Activated gamma-delta T cell treated with anti-CD3 and anti-CD28 coated beads, Interleukin-2, amount 50 U/mL, for 16 hours (primary cell): ENCODE measurements at places on chromosomes 5 and 9.

DNA sequence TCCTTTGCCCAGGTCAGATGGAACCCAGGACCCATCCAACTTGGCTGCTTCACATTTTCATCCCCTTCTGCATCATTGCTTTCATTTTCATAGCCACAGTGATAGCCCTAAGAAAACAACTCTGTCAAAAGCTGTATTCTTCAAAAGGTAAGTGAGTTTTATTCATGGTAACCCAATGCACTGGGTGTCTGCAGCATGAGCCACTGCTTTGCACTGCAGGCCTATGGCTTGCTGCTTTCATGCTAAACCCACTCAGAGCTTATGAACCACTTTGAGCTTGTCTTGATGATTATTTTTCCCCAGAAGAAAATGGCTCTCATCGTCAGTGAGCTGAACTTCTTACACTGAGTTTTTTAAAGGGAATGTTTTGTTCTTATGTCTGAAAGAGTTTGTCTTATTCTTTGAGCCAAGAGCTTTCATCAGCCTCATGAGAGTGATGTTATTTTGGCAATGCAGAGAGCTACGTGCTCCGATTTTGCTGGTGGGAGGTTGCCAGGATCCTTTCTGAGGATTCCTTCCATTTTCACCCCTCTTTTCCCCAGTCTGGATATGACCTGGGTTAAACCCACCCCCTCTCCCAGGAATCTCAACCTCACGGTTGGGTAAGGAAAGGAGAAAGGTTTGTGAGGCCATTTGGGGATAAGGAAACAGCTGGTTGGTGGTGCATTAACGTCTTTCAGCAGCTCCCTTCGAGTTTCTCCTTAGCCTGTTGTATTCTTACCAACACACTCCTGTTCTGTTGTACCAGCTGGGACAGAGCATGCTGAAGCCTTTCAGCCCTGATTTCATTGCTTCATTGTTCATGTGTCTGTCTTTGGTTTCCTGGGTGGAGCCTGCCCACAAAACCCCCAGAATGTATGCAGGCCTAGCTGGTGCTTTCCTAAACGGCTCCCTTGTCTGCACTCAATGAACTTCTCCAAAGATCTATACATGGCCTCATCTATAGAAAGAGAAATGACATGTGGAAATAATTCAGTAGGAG is 47.6 kb downstream of the PDCD1LG2 start:
- peak; percentile 12 for DNase-seq

- DNase-seq: no peak
These were observed 34.9 kb downstream of the LURAP1L start for GRCh38 chr9:12809720-12810119.

DNA sequence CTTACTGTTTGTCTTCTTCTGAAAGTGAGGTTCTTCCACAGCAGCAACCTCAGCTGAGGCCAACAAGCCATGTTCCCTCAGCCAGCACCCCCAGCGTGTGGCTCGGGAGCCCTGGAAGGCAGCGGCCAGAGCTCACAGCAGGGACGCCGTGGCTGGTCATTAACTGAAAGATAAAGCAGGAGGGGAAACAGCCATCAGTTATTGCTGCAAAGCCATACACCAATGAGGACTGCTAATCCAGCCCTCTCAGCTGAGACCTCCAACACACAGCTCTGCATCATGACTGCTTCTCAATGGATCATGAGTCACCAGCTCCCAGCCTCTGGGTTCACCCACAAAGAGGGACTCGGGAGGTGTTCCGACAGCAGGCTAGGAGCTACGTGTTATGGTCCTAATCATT is 24.3 kb downstream of the ABCA1 start:
- DNase-seq: no peak

GRCh38 chr5:18043344-18043743 is 409.1 kb downstream of the TAF11L14 start:
- DNase-seq: no peak

- DNase-seq: no peak
These were observed 120.8 kb upstream of the SLC27A6 start for GRCh38 chr5:128844354-128844923.

GRCh38 chr5:157989296-157989695 is 130.4 kb upstream of the CLINT1 start:
- no peak for DNase-seq
